ENCODE measurements at places on chromosomes 12 and 14. TPM values are rescaled to one million over a fixed set of nuclear protein-coding genes. Genes with fewer than 3 reads are reported as not detected.
A peak's percentile ranks its signal among the peaks of the same experiment; 100 is the strongest.

MAPK1IP1L gene
- total RNA-seq: 37.4 TPM

POMT2 gene
- total RNA-seq: 13.3 TPM

PROX2 gene
- not detected for total RNA-seq

ZNF891 gene
- total RNA-seq: 1.4 TPM

RTN1 gene
- total RNA-seq: under 0.01 TPM

DNA sequence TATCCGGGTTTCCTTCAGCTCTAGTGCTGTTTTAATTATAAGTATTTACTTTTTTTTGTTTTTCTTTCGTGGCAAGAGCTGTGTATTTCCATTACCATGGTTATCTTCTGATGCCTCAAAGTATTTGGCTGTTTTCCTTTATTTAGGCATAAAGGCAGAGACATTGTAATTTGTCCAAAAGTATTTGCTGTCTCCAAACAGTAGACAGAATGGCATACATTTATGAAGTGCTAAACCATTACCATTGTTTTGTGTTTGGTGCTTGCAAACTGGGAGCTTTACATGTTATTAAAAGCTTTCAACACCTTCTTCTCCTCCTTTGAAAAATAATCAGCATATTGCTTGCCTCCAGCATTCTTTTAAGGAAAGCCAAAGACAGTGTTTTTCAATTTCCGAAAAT lies 46.3 kb downstream of the FLRT2 start:
- no peaks in the 10 kb centered on the region for H3K27me3 ChIP-seq
- peaks cover 67% of the 10 kb centered on the region for H3K4me1 ChIP-seq
- DNase-seq: no peak
- H3K4me3 ChIP-seq: no peak overlapping the region

DNA sequence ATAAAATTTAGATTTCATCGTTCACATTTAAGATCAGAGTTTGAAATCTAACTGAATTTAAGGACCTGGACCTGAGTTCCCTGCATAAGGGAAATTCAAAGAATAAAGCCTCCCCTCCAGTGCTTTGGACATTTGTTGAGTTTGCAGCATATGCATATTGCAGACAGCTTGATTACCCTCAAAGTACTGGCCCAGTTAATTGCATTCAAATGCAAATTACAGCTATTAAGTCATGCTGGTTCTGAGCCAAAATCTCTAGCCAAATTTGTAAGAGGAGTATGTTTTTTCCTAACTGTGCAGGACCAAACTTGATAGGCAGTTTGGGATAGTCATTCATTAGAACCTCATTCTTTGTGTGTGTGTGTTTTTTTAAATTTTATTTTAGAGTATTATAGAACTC lies 9.1 kb upstream of the KIF21A start:
- DNase-seq: no peak
- no peaks in the 10 kb centered on the region for H3K36me3 ChIP-seq
- H3K4me1 ChIP-seq: no peaks in the 10 kb centered on the region
- H3K27me3 ChIP-seq: no peaks in the 10 kb centered on the region
- no peak overlapping the region for H3K4me3 ChIP-seq

- DNase-seq: no peak
- no peak overlapping the region for H3K27ac ChIP-seq
- no peak overlapping the region for H3K4me3 ChIP-seq
- H3K36me3 ChIP-seq: peaks cover 27% of the 10 kb centered on the region
- no peaks in the 10 kb centered on the region for H3K27me3 ChIP-seq
- peaks cover 25% of the 10 kb centered on the region for H3K4me1 ChIP-seq
Observed at GRCh38 chr14:101002738-101003137, 99.2 kb upstream of the RTL1 start.

- no peaks in the 10 kb centered on the region for H3K27me3 ChIP-seq
Observed at GRCh38 chr12:88985011-88985410, 367.3 kb downstream of the DUSP6 start.

DNA sequence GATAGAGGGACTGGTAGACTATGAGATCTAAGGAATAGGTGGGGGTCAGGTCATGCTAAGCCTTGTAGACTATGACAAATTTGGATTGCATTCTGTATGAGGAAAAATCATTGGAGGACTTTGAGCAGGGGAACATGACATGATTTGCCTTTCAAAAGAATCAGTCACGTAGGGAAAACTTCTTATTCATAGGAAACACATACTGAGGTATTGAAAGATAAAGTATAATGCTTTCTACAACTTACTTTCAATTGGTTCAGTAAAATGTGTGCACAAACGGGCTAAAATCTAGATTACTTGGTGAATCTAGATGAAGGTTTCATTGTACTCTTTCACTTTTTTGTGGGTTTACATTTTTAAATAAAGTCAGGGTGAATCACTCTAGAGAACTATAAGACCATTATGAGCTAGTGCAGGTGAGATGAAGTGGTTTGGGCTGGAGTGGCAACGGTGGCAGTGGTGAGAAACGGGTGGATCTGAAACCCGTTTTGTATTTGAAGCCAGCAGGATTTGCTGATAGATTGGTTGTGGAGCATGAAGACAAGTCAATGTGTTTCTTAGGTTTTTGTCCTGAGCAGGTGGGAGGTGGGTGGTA lies 6.7 kb downstream of the BBS10 start:
- H3K4me1 ChIP-seq: peaks cover 32% of the 10 kb centered on the region
- no peak overlapping the region for H3K4me3 ChIP-seq
- DNase-seq: peak; percentile 62
- no peaks in the 10 kb centered on the region for H3K36me3 ChIP-seq

Data from osteoblast (primary cell).